ENCODE measurements at places on chromosomes 4 and X.

GRCh38 chrX:124228849-124229248, 103.6 kb upstream of the TEX13D start:
- no peak for DNase-seq

DNA sequence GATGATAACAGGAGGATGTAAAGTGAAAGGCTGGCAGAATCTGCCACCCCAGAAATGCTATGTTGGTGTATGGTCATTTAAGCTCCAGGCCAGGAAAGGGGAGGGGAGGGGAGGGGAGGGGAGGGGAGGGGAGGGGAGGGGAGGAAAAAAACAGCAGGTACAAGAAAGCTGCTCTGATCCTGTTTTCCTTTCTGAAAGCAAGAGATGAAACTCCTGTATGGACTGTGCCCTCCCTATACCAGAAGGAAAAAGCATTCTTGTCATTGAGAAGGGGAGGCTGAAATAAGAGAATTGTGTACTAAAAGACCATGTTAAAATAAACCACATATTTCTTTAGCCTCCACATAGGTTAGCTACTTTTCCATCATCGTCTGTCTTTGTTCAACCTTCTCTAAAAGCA, 179.5 kb downstream of the NLGN4X start:
- DNase-seq = no peak

- no peak for DNase-seq
Measured at GRCh38 chr4:94413085-94413840, 38.5 kb upstream of the PDLIM5 start.

- no peak for DNase-seq
Measured at GRCh38 chr4:123706973-123707372, 310.4 kb downstream of the SPRY1 start.

- DNase-seq = no peak
Measured at GRCh38 chr4:138243369-138243768, 1.2 kb upstream of the SLC7A11 start.

GRCh38 chr4:122481766-122482405, 25.4 kb upstream of the IL2 start:
- no peak for DNase-seq
